ENCODE measurements at places on chromosomes 5 and 9.

- DNase-seq, result no peak
Observed at GRCh38 chr5:142874540-142874939, 104.4 kb downstream of the ARHGAP26 start.

DNA sequence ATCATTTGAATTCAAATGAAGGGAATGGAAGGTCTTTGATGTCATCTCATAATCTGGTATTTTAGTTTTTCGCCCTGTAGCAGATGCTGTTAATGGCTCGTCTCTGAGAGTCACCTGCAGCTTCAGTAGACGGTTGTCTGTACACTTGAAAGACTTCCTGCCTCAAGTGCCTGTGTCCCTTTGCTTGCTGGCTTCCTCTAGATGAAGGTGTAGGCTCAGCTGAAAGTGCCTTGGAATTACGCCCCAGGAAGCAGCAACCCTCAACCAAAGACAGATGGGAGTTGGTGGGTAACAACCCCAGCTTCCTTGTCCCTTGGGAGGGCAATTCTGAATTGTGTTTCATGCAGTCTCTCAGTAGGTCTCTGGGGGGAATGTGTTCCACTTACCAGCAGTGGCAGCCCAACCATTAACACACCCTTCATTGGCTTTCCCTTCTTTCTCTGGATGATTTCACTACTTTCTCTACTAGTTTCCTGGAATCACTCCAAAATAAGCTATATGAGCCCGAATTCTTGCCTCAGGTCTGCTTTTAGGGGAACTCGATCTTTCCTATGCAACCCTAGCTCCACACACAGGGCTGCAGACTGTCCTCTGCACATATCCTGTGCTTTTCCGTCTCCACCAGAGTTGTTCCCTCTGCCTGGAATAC lies 395.6 kb downstream of the DMAC1 start:
- DNase-seq, result no peak

GRCh38 chr5:38922199-38922598 lies 76.4 kb downstream of the OSMR start:
- DNase-seq, result peak; percentile 25

DNA sequence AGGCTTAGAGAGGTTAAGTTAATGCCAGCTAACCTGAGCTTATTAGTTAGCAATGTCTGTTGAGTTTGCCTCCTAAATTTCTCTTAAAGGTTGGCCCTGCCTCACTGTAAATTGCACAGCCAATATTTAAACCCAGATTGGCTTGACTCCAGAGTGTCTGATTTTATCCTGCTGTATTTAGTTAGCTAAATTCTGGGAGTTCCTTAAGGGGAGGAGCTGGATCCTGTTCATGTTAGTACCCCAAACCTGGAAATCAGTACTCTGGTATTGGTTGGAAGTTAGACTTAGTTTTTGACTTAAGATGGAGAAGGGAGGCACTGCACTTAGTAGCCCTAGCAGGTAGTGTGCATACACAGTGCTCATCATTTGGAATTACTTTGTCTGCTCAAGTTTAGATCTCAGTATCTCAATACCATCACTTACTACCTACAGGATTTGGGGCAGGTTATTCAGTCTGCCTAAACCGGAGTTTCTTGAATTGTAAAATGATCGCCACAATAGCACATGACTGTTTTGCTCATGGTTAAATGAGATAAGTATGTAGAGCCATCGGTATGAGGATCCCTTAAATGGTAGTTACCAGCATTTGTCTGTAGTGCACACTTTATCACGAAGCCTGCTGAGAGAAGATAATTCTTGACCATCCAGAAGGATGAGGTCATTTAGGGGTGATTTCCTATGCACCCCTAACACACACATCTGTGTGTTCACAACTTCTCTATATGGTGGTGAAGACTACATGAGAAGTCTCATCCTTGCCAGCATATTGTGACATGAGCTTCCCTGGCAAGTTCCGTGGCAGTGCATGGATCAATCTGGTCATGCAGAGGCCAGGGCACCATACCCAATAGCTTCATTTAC lies 264.8 kb upstream of the TRIM32 start:
- no peak for DNase-seq

DNA sequence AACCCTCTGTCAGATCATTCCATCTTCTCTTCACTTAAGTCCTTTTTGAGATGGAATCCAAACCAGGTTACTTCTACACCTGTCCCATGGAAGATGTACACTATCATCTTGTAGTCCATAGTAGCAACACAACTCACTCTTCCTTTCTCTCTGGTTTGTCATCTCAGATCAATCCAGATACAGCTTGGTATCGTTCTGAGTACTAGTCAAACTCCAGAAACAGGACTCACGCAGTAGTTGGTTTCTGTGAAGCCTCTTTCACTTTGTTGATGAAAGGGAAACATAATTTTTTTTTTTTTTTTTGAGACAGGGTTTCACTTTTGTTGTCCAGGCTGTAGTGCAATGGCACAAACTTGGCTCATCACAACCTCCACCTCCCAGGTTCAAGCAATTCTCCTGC lies 484.0 kb downstream of the PRDM9 start:
- no peak for DNase-seq

DNA sequence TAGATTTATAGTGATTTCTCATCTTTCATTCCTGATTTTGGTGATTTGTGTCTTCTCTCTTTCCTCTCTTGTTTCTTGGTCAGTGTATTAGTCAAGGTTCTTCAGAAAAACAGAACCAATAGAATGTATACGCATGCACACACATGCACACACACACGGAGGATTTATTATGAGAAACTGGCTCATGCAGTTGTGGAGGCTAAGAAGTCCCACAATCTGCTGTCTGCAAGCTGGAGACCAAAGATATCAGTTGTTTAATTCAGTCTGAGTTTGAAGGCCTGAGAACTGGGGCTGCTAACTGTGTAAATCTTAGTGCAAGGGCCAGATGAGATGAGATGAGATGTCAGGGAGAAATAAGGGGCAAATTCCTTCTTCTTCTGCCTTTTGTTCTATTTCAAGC lies 5.7 kb upstream of the RPS23 start:
- DNase-seq, result no peak

DNA sequence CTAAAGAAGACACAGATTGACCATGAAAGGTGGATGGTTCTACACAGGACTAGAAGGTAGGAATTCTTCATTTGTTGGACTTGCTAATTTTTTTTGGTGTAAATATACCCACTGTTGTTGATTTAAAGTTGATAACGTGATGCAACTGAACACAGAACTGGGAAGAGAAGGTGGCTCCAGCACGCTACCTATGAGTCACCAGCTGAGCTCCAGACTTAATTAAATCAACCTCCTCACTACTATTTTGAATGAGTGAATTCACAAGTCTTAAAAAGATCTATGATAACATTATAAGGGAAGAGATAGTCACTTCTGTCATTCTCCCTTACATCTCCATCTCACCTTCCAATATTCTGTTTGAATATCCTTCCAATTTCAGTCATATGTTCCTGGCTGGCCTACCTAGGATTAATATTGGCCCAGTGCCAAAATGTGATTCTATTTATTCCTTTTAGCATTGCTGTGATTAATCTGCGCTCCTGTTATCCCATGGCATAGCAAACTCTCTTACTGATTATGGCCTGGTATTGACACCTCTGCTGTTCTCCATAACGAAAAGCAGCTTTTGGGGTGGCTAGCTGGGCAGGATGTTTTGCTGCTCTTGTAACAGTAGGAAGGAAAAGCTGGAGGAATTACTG lies 135.9 kb upstream of the CCDC152 start:
- no peak for DNase-seq

DNA sequence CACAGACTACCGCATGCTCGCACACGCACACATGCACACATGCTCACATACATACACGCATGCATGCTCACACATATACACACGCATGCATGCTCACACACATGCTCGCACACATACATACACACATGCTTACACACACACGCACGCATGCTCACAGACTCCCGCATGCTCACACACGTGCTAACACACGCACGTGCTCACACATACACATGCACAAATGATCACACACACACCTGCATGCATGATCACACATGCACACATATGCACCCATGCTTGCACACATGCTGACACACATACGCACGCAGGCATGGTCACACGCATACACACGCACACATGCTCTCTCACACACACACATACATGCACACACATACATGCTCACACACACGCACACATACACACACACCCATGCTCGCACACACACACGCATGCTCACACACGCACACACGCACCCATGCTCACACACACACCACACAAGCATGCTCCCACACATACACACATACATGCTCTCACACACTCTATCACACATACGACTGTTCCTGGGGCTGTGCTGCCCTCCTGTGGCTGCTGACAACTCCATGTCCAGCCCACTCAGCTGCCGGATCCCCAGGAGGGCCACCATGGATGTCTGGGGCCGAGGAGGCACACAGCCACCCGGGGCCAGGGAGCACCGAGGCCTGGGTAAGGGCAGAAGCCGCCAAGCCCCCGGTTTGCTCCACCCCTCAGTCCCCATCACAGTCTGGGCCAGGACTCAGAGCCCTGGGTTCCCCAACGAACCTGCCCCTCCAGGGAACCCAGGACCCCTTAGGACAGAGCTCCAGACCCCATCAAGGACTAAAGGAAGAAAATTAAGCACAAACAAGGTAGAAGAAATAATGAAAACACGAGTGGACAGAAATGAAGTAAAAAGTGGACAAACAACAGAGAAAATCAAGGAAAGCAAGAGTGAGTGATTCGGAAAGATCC lies 31.4 kb upstream of the EGFL7 start:
- peak; percentile 75 for DNase-seq

- DNase-seq, result no peak
Observed at GRCh38 chr9:27683181-27683580, 109.9 kb upstream of the C9orf72 start.

GRCh38 chr5:123813937-123814624 lies 302.1 kb downstream of the CSNK1G3 start:
- no peak for DNase-seq

DNA sequence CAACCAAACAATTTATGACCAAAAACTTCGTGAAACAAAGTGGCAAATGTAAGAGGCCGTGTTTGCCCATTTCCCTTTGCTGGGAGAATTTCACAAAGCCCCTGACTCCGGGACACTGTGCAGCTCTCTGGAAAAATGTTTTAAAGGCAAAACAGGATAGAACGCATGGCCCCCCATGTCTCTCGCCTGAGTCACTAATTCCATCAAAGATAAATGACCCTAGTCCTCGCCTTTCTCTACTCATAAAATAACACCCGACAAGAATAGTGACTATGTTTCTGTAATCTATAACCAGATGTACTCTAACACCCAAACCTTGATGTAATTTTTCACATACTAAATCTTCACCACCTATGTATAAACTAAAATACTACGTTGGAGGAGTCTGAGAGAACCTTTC lies 55.7 kb upstream of the SAP30L start:
- no peak for DNase-seq

DNA sequence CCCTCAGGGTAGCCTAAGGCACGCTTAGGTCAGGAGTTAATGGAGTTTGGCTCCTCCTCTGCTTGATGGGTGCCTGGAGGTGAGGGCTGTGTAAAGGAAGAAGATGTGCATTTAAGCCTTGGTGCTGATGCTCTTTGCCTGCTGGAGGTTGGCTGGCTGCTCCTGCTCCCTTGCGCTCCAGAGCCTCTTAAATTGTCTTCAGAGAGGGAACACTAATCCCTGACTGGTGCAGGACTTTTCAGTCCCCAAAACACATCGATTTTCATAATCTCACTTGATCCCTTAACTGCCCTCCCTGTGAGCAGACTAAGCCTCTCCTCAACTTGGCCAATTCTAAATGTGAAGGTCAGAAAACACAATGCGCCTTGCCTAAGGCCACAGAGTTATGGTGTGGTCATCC lies 16.2 kb upstream of the TCOF1 start:
- DNase-seq, result no peak

DNA sequence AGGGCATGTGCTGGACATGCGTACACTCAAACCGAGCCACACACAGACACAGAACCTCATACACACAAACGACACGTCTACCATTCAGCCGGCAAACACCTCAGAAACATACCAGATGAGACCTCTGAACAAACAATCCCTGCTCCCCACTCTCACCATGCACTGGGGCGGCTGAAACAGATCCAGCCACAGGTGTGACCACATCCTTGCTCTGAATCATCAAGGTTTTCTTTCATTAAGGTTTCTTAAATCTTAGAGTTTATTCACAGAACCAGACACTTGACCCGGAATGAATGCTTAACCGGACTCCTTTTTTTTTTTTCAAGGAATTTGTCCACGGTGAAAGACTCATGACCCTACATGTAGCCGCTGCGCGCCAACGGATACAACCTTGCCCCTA lies 26.2 kb downstream of the TERT start:
- DNase-seq, result no peak

DNA sequence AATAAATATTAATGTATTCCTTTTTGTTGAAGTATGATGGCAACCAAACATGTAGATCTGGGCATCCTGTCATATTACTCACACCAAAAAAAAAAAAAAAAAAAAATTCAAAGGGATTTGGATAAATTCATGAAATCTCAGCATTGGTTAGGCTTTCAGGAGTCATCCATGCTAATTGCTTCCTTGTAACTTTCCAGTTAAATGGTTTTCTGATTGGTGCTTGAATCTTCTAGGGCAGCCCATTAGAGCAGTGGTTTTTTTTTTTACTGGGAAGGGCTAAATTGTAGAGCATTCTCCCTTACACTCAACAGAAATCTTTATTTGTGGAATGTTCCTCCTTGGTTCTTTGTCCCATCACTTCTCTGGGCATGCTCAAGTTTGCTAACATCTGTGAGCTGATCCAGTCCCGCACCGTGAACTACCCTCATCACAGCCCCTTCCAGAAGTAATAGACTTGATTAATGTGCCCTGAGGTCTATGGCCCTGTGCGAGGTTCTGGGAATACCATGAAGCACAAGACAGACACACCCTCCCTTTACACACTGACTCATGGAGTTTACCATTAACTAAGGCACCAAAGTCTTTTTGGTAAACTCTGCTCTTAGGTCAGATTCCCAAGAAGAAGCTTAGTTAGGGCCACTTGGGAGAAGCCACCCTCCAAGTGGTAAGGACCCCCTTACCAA lies 56.0 kb downstream of the RGS3 start:
- no peak for DNase-seq

GRCh38 chr5:94691949-94692348 lies 73.5 kb downstream of the SLF1 start:
- no peak for DNase-seq

- no peak for DNase-seq
Observed at GRCh38 chr9:27276193-27277030, 20.5 kb downstream of the EQTN start.

- no peak for DNase-seq
Observed at GRCh38 chr9:109354190-109354589, 33.3 kb upstream of the EPB41L4B start.

DNA sequence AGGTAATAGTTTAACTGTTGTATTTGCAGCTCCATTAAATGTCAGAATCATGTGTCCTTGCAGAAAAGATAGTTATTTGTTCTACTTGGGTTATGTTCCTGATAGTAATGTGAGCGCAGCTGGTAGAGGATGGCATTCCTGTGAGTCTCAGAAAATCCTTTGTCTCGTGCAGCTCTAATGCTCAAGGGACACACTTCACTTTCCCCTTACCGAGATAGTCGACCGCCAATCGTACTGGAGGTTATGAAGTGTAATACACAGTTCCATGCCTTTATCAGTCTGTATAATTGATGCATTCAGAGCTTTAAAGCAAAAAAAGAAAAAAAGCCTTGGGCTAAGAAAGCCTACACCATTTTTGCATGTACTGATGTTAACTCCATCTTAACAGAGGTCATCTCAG lies 60.2 kb upstream of the SRP19 start:
- no peak for DNase-seq

- no peak for DNase-seq
Observed at GRCh38 chr9:81239388-81239787, 450.0 kb downstream of the TLE1 start.

- DNase-seq, result no peak
Observed at GRCh38 chr5:158013939-158014338, 155.0 kb upstream of the CLINT1 start.
